HFFc6 (cell line): ENCODE measurements at places on chromosomes 6 and 20. TPM values are rescaled to one million over a fixed set of nuclear protein-coding genes. Genes with fewer than 3 reads are reported as not detected.
A peak's percentile ranks its signal among the peaks of the same experiment; 100 is the strongest.

- H3K4me3 ChIP-seq, result no peak overlapping the region
- no peak for DNase-seq
- no peaks in the 10 kb centered on the region; the same call in 1 of the 2 replicates for H3K27me3 ChIP-seq
Observed at GRCh38 chr6:12208673-12209072, 81.5 kb upstream of the EDN1 start.

DNA sequence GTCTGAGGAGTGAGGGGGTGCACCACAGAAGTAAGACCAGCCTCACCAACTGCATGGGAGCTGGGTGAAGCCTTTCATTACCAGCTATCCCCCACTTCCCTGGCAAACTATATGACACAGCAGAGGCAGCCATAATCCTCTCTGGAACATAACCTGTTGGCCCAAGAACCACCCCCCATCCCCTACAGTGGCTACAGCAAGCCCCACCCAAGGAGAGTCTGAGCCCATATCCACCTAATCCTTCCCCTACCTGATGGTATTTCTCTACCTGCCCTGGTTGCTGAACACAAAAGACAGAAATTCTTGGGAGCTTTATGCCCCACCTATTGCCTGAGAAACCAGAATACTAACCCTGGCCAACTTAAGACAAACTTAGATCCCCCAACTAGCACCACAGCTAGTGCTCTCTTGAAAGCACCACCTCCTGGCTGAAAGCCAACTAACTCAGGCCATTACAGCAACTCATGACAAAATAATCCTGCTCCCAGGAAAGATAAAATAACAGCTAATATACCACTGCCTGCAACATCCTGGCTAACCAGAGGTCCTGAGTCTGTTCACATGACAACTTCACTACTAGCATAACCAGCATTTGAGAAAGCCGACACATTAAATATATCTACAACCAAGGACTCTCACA lies 11.2 kb downstream of the RNGTT start:
- no peak overlapping the region for H3K27ac ChIP-seq
- H3K4me3 ChIP-seq, result no peak overlapping the region
- DNase-seq, result no peak

- H3K4me1 ChIP-seq, result peaks cover 50% of the 10 kb centered on the region
- H3K36me3 ChIP-seq, result no peaks in the 10 kb centered on the region
- peak overlapping the region; percentile 86 for H3K27ac ChIP-seq
- H3K27me3 ChIP-seq, result peaks cover 14% of the 10 kb centered on the region; the same call in 1 of the 2 replicates
- peak overlapping the region; percentile 93 for H3K4me3 ChIP-seq
Observed at GRCh38 chr6:63636518-63637021, 968 bp downstream of the PHF3 start.

GRCh38 chr20:16175322-16175961 lies 397.8 kb downstream of the KIF16B start:
- no peak for DNase-seq
- H3K4me1 ChIP-seq, result no peaks in the 10 kb centered on the region
- H3K4me3 ChIP-seq, result no peak overlapping the region

DNA sequence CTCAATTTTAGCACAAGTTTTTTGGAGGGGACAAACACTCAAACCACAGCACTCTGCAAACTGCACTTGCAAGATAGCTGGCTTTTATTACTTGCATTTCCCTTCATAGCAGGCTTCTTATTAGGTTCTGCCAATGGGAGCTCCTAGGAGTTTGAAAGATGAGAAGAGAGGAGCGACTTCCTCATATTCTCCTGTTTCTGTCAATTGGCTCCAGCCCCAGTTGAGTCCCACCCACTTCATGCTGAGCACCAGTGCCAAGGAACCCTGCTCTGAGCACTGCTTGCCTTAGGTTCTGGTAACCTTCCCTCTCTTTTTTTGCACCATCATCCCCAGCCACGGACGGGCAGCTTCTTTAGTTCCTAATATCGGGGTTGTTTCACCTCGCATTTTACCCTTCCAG lies 67.9 kb downstream of the PSMB1 start:
- peaks cover 19% of the 10 kb centered on the region for H3K27me3 ChIP-seq
- no peaks in the 10 kb centered on the region for H3K36me3 ChIP-seq
- no peaks in the 10 kb centered on the region for H3K4me1 ChIP-seq
- DNase-seq, result no peak
- no peak overlapping the region for H3K4me3 ChIP-seq

- peaks cover 7% of the 10 kb centered on the region; the same call in 1 of the 2 replicates for H3K36me3 ChIP-seq
- peaks cover 6% of the 10 kb centered on the region; the same call in 1 of the 2 replicates for H3K4me1 ChIP-seq
- peaks cover 20% of the 10 kb centered on the region for H3K27me3 ChIP-seq
- DNase-seq, result peak; percentile 51
Observed at GRCh38 chr6:159151266-159151855, 17.8 kb upstream of the FNDC1 start.

DNA sequence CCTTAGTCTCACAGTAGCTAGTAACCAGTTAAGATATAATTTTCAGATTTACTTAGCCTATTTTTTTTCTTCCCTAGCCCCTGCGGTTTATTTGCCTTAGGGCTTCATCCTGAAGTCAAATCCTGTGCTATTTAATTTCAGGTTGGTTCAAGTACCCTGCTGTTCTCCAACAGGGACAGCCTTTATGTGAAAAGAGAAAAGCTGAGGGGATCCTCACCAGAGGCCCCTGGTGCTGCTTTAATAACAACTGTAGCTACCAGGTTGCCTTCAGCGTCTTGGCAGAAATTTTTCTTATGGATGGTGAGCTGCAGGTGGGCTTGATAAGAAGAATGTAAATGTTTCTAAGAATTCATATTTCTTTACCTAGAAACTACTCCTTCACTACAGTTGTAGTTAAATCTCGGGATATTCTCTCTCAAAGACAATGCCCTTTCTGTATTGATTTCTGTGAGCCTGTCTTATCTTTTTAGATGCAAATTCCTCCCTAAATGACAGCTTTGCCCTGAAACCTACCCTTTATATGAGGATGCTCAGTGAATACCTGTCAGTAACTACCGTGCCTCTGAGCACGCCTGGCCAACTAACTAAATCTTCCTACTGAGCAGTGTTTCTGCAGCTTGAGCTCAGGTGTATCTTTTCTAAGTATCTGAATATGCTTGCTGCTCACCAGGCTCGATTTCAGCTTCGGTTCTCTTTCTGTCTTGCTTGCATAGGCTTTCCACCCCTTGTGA lies 320.5 kb downstream of the MMUT start:
- H3K4me1 ChIP-seq, result 0 out of 2 replicates have a peak, but pooled peaks cover 7% of the 10 kb centered on the region
- H3K27ac ChIP-seq, result no peak overlapping the region
- no peak overlapping the region for H3K4me3 ChIP-seq
- DNase-seq, result no peak

GRCh38 chr6:103672169-103672568 lies 1187.5 kb downstream of the HACE1 start:
- DNase-seq, result no peak
- H3K27ac ChIP-seq, result no peak overlapping the region
- H3K4me1 ChIP-seq, result no peaks in the 10 kb centered on the region
- H3K36me3 ChIP-seq, result no peaks in the 10 kb centered on the region

DNA sequence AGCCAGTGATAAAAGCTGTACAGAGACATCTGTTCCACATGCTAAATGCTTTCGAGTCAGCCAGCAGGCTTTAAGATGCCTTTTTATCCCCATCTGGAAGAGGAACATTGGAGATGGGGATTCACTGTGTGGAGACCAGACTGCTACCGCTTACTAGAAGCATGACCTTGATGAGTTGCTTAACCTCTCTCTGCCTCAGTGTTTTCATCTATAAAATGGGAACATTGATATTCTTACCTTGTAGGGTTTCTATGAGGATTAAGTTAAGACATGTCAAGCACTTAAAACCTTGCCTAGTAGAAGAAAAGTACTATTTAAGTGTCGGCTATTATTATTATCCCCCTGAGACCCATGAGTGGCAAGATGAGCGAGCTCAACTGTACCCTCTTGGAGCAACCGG lies 165.3 kb upstream of the SNX9 start:
- DNase-seq, result no peak
- H3K27ac ChIP-seq, result no peak overlapping the region
- no peaks in the 10 kb centered on the region; the same call in 1 of the 2 replicates for H3K27me3 ChIP-seq

GRCh38 chr6:106630366-106630765 lies 988 bp downstream of the QRSL1 start:
- no peak for DNase-seq
- 0 out of 2 replicates have a peak, but pooled peaks cover 3% of the 10 kb centered on the region for H3K36me3 ChIP-seq
- H3K4me3 ChIP-seq, result peak overlapping the region; percentile 95
- peak overlapping the region; percentile 91 for H3K27ac ChIP-seq
- H3K27me3 ChIP-seq, result no peaks in the 10 kb centered on the region
- H3K4me1 ChIP-seq, result peaks cover 38% of the 10 kb centered on the region

GRCh38 chr6:127102299-127102698 lies 16.2 kb upstream of the RSPO3 start:
- H3K36me3 ChIP-seq, result no peaks in the 10 kb centered on the region
- peaks cover 17% of the 10 kb centered on the region for H3K4me1 ChIP-seq
- H3K27me3 ChIP-seq, result peaks cover 18% of the 10 kb centered on the region
- no peak overlapping the region for H3K27ac ChIP-seq
- peak; percentile 79 for DNase-seq

DNA sequence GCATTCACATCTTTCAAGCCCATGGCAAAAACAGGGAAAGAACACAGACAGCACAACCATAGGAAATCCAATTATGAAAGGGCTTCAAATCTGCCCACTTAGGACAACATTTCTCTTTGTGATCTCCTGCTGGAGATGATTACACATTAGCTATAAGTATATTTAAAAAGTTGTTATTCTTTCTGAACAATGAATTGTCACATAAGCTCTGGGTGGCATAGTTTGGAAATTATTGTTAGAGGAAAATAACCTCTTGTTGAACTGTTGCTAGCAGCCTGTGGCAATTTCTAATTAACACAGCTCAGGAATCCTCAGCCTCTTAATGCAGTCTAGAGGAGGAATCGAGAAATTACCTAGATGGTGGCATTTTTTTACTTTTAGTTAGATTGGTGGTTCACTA lies 54.9 kb downstream of the BCAS1 start:
- no peak overlapping the region for H3K27ac ChIP-seq
- H3K4me1 ChIP-seq, result no peaks in the 10 kb centered on the region; the same call in 1 of the 2 replicates
- H3K27me3 ChIP-seq, result peaks cover 16% of the 10 kb centered on the region
- no peak overlapping the region for H3K4me3 ChIP-seq
- DNase-seq, result no peak

DNA sequence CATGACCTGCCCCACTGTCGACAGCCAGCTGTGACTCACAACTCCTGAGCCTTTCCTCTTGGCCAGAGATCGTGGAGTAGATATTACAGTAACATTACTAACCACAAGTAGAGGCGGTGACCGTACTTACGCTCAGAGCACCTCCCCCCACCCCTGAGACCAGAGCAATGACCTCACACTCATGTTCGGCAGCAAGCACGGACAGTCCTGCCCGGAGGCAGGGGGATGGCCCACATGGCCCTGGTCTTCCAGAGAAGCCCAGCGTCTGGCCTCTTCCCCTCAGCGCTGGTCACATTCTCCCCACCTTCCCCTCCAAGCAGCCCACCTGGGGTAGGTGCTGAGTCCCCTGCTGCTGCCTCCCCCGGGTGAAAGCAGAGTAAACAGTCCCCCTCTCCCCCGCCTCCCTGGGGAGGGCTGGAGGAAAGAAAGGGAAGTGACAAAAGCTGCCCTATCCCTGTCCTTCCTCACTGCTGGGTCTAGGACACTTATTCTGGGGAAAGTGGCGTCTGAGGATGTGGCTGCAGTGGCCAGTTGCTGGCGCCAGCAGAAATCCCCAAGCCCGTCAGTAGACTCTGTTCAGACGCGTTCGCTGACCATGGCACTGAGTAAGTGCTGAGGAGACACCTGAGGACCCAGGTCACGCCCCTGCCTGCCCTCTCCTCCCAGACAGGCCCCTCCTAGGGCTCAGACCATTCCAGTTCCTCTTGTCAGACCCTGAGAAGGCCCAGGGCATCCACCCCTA lies 68.5 kb downstream of the MRPL14 start:
- H3K27ac ChIP-seq, result peak overlapping the region; percentile 94
- H3K36me3 ChIP-seq, result no peaks in the 10 kb centered on the region
- H3K27me3 ChIP-seq, result no peaks in the 10 kb centered on the region; the same call in 1 of the 2 replicates
- peak overlapping the region; percentile 64 for H3K4me3 ChIP-seq
- H3K4me1 ChIP-seq, result peaks cover 95% of the 10 kb centered on the region
- peak; percentile 99 for DNase-seq

- no peaks in the 10 kb centered on the region for H3K36me3 ChIP-seq
- DNase-seq, result peak; percentile 45
- H3K27me3 ChIP-seq, result peaks cover 9% of the 10 kb centered on the region
Observed at GRCh38 chr20:5845681-5846615, 95.7 kb downstream of the SHLD1 start.

- DNase-seq, result no peak
- H3K36me3 ChIP-seq, result no peaks in the 10 kb centered on the region
- peaks cover 14% of the 10 kb centered on the region for H3K27me3 ChIP-seq
- H3K4me1 ChIP-seq, result no peaks in the 10 kb centered on the region
Observed at GRCh38 chr6:106736502-106736901, 107.1 kb downstream of the QRSL1 start.

DNA sequence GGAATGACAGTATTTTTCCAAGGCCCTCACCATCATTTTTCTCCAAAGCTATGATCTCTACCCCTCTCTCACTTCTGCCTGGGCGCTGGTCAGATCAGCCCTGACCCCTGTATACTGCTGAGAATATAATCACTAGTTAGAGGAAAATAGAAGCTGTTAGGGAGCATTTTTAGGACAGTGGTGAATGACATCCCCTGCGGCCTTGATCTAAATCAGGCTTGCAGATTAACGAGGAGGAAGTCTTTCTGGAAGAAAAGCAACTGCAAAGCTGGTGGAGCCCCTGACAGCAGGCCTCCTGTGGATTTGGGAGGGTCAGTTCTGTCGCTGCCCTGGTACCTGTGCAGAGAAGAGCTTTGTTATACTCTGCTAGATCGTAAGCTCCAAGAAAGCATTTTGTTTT lies 107.9 kb downstream of the RPP40 start:
- H3K27ac ChIP-seq, result no peak overlapping the region
- no peaks in the 10 kb centered on the region for H3K4me1 ChIP-seq
- no peak for DNase-seq

GRCh38 chr6:140711019-140711613 lies 1336.7 kb upstream of the CITED2 start:
- H3K4me3 ChIP-seq, result no peak overlapping the region
- no peaks in the 10 kb centered on the region for H3K27me3 ChIP-seq
- no peak for DNase-seq

GRCh38 chr6:117531346-117531745 lies 48.9 kb downstream of the DCBLD1 start:
- H3K36me3 ChIP-seq, result peaks cover 16% of the 10 kb centered on the region
- peaks cover 26% of the 10 kb centered on the region for H3K4me1 ChIP-seq
- no peaks in the 10 kb centered on the region; the same call in 1 of the 2 replicates for H3K27me3 ChIP-seq
- DNase-seq, result no peak
- peak overlapping the region; percentile 13; the same call in 1 of the 2 replicates for H3K27ac ChIP-seq

Gene OTOR
- not detected in 3 replicates for total RNA-seq

Gene SRF
- 38.8 to 48.7 TPM (median 45.7 TPM) in 3 replicates for total RNA-seq

Gene KHDC1L
- total RNA-seq, result not detected in 3 replicates

Gene CCN6
- not detected in 3 replicates for total RNA-seq

Gene OLIG3
- total RNA-seq, result not detected in 3 replicates

Gene SLC4A11
- 3.6 and 4.4 TPM in 2 replicates for total RNA-seq

Gene ENPP5
- total RNA-seq, result not detected in 3 replicates

Gene GSTA1
- total RNA-seq, result 0.23 to 0.24 TPM in 2 of 3 replicates, not detected in the other

Gene HLA-DQA2
- not detected in 3 replicates for total RNA-seq

Gene GCNT2
- total RNA-seq, result 0.14 to 5.4 TPM (median 0.44 TPM) in 3 replicates

Gene NMBR
- total RNA-seq, result not detected in 3 replicates

Gene TNNC2
- total RNA-seq, result 0.27 TPM in 1 of 3 replicates, not detected in the others

Gene DPPA5
- total RNA-seq, result not detected in 2 replicates

Gene CGAS
- 3.9 to 5.8 TPM (median 5.3 TPM) in 3 replicates for total RNA-seq

Gene SPDEF
- not detected in 3 replicates for total RNA-seq
